B cell (primary cell): ENCODE measurements at places on chromosomes 2 and 18.
A peak's percentile ranks its signal among the peaks of the same experiment; 100 is the strongest.

DNA sequence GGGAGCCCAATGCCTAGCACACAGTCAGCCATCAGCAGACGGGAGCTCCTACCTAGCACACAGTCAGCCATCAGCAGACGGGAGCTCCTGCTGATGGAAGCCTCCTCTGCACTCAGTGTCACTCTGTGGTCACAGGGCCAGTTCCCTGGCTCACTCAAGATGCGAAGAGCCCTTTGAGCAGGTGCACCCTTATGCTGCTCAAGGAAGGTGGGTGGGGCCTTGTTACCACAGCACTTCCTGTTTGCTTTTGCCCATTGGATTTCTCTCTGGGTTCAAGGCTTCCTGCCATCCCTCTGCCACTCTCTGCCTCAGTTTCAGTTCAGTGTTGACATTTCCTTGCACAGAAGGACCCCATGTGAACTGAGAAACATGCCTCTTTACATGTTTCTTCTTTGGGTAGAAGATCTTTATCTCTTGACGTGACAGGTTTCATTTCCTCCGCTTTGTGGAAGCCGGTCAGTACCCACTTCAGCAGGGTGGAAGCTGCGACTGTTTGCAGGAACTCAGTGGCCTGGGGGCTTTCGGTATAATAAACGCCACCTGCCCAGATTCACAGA, 11.6 kb downstream of the TRIB2 start:
- no peaks in the 10 kb centered on the region for H3K27me3 ChIP-seq
- peak; percentile 82 for DNase-seq
- peaks cover 79% of the 10 kb centered on the region for H3K36me3 ChIP-seq
- H3K4me3 ChIP-seq: peak overlapping the region; percentile 7

DNA sequence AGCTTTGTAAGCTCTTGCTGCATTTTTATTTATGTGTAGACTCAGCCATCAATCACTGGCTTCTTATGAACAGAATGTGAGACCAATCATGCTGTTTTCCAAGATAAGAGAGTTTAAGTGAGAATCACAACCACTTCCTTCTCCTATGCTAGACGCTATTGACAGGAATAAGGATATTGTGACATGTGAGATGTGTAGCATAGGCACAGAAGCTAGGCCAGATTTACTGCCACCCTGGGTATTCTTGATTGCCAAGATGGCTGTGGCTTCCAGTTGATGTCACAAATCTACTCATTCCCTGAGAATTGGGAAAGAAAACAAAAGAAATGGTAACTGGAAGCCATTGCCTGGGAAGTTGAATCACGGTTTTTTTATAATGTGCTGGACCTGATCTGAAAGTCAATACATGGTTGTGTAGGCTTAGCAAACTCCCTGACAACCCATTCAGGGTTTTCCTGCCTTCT, 49.9 kb downstream of the RAB27B start:
- DNase-seq: no peak
- no peaks in the 10 kb centered on the region for H3K4me1 ChIP-seq
- H3K27ac ChIP-seq: no peak overlapping the region
- no peaks in the 10 kb centered on the region for H3K27me3 ChIP-seq
- no peak overlapping the region for H3K4me3 ChIP-seq

GRCh38 chr2:11417946-11418585, 47.9 kb downstream of the E2F6 start:
- H3K27ac ChIP-seq: no peak overlapping the region
- no peaks in the 10 kb centered on the region for H3K36me3 ChIP-seq
- H3K27me3 ChIP-seq: no peaks in the 10 kb centered on the region
- DNase-seq: no peak
- no peak overlapping the region for H3K4me3 ChIP-seq

DNA sequence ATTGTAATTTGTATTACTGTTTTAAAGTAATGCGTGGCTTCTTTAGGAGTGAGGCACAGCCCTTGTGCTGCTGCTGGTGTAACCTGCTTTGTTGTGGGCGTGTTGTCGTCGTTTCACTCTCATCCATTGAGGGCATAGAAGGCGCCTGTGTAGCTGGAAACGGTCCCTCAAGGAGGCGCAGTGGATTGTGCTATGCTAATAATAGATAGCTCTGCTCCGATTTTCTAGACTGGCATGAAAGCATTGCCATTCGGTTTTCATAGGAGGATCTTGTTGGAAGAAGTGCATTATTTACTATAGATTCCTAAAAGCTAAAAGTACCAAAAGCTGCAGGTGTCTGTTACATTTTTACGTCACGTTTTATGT, 17.9 kb downstream of the RAB12 start:
- H3K4me1 ChIP-seq: peaks cover 15% of the 10 kb centered on the region
- no peak overlapping the region for H3K27ac ChIP-seq
- peaks cover 6% of the 10 kb centered on the region for H3K36me3 ChIP-seq
- DNase-seq: no peak

DNA sequence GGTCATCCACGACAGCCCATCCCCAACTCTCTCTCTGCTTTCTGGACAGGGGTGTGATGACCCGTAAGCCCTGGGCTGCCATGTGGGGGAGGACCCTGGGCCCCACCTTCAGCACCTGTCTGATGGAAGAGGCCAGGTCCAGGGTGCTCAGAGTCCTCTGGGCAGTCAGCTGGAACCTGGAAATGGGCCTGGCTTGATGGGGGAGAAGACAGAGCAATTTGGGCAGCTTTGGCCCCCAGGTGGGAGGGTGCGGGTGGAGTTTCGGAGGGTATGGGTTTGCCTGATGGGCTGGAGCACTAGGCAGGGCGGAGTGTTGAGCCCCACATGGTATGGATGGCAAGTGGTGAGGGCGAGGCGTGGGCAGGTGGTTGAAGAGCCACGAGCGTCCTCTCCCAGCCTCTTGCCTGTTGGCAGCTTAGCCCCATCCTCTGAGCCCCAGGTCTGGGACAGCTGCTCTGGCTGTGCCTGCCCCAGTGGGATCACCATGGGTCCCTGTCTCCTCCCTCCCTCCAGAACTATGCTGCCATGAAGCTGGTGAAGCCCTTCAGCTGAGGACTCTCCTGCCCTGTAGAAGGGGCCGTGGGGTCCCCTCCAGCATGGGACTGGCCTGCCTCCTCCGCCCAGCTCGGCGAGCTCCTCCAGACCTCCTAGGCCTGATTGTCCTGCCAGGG, 232.7 kb downstream of the DYSF start:
- H3K36me3 ChIP-seq: no peaks in the 10 kb centered on the region
- H3K4me1 ChIP-seq: no peaks in the 10 kb centered on the region
- no peak overlapping the region for H3K4me3 ChIP-seq
- H3K27ac ChIP-seq: no peak overlapping the region
- no peak for DNase-seq
- no peaks in the 10 kb centered on the region for H3K27me3 ChIP-seq

DNA sequence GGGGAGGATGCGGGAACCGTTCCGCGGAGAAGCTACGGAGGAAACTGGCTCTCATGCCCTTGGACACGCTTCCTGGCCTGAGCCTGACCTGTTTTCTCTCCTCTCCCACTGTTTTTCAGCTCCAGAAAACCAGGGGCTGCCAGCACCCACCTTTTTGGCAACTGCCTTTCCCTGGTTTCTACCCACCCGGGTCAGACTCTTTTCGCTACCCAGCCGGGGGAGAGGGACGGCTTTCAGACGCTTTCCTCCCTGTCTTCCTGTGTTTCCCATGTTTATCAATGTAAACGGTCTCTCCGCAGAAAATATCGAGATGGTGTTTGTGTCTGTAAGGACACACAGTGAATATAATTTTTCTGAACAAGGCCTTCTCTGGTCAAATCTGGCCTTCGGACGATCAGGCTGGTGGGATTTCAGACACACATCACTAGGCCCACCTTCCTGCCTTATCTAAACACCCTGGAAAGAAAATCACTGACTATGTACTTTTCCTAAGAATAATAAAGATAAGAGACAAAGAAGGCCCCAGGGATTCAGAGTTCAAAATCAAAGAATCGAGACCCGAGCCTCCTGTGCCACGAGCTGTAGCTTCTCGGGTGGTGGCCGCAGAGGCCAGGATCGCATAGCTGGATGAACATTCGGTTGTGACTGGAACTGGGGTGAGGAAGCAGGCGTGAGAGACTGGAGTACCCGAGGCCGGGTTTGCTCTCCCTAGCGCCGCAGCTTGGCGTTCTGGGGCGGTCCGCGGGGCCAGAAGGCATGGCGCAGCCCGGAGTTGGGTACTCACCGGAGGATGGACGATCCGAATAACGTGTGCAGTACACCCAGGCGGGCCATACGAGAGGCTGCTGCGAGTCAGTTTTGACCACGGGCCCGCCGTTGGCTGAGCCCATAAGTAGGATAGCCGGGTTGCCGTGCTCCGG, 1.7 kb downstream of the EN1 start:
- H3K27me3 ChIP-seq: no peaks in the 10 kb centered on the region
- peaks cover 32% of the 10 kb centered on the region for H3K4me1 ChIP-seq
- no peaks in the 10 kb centered on the region for H3K36me3 ChIP-seq
- no peak overlapping the region for H3K4me3 ChIP-seq

DNA sequence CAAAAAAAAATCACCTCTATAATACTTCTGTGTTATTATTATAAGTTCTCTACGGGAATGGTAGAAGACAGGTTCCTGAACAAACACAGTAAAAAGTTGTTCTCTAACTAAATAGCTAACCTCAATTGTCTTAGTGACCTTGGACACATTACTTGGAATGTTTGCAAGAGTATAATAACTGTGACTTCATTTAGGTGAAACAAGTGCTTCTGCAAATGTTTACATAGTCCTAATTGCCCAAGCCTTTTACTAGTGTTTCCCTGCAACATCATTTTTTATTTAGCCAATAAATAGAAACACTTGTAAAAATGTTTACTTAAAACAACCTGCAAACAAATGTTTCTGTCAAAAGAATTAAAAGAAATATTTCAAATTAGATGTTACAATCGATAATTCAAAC, 9.9 kb downstream of the PLEKHM3 start:
- DNase-seq: no peak
- no peaks in the 10 kb centered on the region for H3K36me3 ChIP-seq
- H3K27me3 ChIP-seq: no peaks in the 10 kb centered on the region
- no peaks in the 10 kb centered on the region for H3K4me1 ChIP-seq

DNA sequence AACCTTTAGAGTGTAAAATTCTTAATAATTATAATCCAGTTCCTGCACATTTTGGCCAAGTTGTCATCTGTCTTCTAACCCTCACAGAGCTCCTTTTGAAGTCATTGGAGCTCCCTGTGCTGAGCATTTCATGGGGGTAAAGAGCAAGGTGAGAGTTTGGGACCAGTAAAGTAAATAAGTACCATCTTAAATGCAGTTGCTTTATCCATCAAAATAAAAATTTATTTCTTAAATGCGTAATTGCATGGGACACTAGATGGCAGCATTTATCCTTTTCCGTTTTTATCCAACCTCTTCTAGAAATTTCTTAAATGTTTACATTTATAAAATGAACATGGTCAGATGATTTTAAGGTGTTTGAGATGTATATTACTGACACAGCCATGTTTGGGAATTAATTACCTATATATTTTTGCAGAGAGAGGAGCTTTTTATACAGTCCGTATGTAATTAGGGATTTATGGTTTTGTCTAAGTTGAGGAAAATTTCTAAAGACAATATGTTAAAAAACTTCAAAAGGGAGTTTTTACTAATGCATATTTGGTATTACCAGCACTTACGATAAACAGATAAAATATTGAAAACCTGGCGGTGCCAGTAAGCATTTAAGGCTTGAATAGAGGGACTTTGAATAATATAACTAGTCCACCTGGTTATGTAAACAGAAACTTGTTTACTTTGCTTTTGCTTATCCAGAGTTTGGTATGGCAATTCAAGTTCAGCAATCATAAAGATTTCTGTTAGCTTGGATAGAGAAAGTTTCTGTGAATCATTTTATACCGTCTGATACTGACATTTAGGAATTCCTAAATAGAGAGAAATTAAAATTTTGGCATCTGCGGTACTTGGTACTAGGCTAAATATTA, 54.5 kb downstream of the ACSL3 start:
- no peaks in the 10 kb centered on the region for H3K27me3 ChIP-seq
- H3K4me1 ChIP-seq: peaks cover 31% of the 10 kb centered on the region
- peaks cover 14% of the 10 kb centered on the region for H3K36me3 ChIP-seq
- no peak overlapping the region for H3K27ac ChIP-seq

GRCh38 chr18:54232485-54233227, 8.2 kb upstream of the MBD2 start:
- no peaks in the 10 kb centered on the region for H3K4me1 ChIP-seq
- no peak overlapping the region for H3K27ac ChIP-seq
- DNase-seq: no peak
- H3K36me3 ChIP-seq: no peaks in the 10 kb centered on the region
- H3K27me3 ChIP-seq: no peaks in the 10 kb centered on the region

- no peak overlapping the region for H3K4me3 ChIP-seq
- peaks cover 11% of the 10 kb centered on the region for H3K36me3 ChIP-seq
- peaks cover 14% of the 10 kb centered on the region for H3K4me1 ChIP-seq
- no peaks in the 10 kb centered on the region for H3K27me3 ChIP-seq
Measured at GRCh38 chr2:42141687-42142546, 27.2 kb upstream of the EML4 start.

DNA sequence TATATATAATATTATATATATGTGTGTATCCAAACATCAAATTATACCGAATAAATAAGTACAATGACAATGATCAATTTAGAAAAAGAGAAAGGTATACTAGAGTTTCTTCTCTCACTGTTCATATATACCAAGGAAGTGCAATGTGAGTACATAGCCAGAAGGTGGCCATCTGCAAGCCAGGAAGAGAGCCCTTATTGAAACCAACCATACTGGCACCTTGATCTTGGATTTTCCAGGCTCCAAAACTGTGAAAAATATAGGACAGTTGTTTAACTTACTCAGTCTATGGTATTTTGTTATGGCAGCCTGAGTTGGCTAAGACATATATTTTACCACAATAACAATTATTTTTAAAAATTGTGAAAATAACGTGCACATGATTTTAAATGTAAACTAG, 1490.2 kb upstream of the SLC39A10 start:
- no peak overlapping the region for H3K27ac ChIP-seq
- no peaks in the 10 kb centered on the region for H3K4me1 ChIP-seq
- H3K27me3 ChIP-seq: no peaks in the 10 kb centered on the region
- H3K36me3 ChIP-seq: no peaks in the 10 kb centered on the region
- no peak overlapping the region for H3K4me3 ChIP-seq

DNA sequence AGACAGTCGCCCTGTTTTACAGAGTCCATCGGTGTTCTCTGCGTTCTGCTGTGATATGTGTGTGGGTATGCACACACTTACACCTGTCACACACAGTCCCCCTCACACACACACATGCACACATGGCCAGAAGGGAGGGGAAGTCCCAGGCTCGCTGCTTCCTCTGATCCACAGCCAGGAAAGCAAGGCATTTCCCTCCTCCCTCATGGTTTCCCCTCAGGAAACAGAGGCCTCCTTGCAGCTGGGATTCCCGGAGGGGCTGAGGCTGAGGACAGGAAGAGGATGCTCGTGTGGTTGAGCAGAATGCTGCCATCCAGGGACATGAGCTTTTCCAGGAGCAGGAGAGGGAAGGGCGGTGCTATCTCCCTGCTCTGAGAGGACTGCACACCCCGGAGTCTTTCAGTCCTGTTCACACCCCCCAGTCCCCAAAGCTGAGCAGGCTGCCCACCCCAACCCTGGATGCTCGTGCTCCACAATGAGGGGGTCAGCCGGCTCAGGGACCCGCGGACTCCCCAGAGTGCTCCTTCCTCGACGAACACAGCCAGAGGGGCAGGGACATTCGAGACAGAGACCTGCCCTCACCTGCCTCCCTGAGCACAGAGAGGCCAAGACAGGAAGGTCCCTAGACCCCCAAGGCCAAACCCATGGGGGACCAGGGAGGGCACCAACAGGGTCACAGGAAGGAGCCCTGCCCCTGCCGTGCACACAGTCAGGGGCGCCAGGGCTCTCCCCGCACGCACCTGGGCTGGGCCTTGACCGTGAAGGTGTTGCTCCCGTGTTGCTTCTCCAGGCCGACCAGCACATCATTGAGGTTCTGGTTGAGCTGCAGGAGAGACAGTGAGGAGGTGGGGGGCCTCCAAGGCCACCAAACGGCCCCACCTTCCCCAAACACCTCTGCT, 45.3 kb downstream of the BIN1 start:
- no peak overlapping the region for H3K4me3 ChIP-seq
- H3K27ac ChIP-seq: no peak overlapping the region
- DNase-seq: no peak
- peaks cover 74% of the 10 kb centered on the region for H3K36me3 ChIP-seq
- H3K27me3 ChIP-seq: no peaks in the 10 kb centered on the region
